Spinal cord (tissue), 10 donors: ENCODE measurements at places on chromosomes 12 and 14. TPM values are rescaled to one million over a fixed set of nuclear protein-coding genes. Genes with fewer than 3 reads are reported as not detected.

Gene ENDOU
- 0.33 TPM for polyA plus RNA-seq

Gene NELL2
- 103 TPM for polyA plus RNA-seq

Gene PAPLN
- polyA plus RNA-seq: 32.2 TPM

Gene CLEC2B
- polyA plus RNA-seq: 0.90 TPM

Gene CMA1
- polyA plus RNA-seq: not detected

Gene FBXL14
- 17.1 TPM for polyA plus RNA-seq

Gene TROAP
- polyA plus RNA-seq: 15.7 TPM

Gene COPZ1
- 164 TPM for polyA plus RNA-seq

Gene GPD1
- polyA plus RNA-seq: 52.6 TPM

Gene A2M
- polyA plus RNA-seq: 177 TPM

Gene TAS2R46
- polyA plus RNA-seq: not detected

Gene CPNE6
- 14.1 TPM for polyA plus RNA-seq

Gene WIF1
- polyA plus RNA-seq: 4.8 TPM

Gene CLMN
- 8.8 TPM for polyA plus RNA-seq

Gene C12orf76
- polyA plus RNA-seq: 88.8 TPM

Gene PZP
- 0.47 TPM for polyA plus RNA-seq

Gene GPR65
- polyA plus RNA-seq: 0.29 TPM

Gene EIF2B1
- 58.6 TPM for polyA plus RNA-seq

Gene KRT79
- 1.4 TPM for polyA plus RNA-seq

Gene OR11H6
- polyA plus RNA-seq: not detected

Gene PSMB11
- not detected for polyA plus RNA-seq

Gene KCNK13
- 2.7 TPM for polyA plus RNA-seq

Gene MMAB
- polyA plus RNA-seq: 59.8 TPM

Gene DUSP6
- 39.4 TPM for polyA plus RNA-seq

Gene RTL1
- 1.1 TPM for polyA plus RNA-seq

Gene LPAR5
- 6.0 TPM for polyA plus RNA-seq

Gene DPPA3
- not detected for polyA plus RNA-seq

Gene IFI27
- polyA plus RNA-seq: 48.3 TPM

Gene KRT72
- polyA plus RNA-seq: 0.51 TPM

Gene LIN52
- polyA plus RNA-seq: 20.2 TPM

Gene HOXC5
- polyA plus RNA-seq: 11.8 TPM

Gene NKX2-1
- not detected for polyA plus RNA-seq

Gene PTPRO
- polyA plus RNA-seq: 71.8 TPM

Gene VWF
- polyA plus RNA-seq: 34.5 TPM

Gene RNU4-1
- polyA plus RNA-seq: not detected

Gene TCL1B
- not detected for polyA plus RNA-seq

Gene TAS2R9
- not detected for polyA plus RNA-seq

Gene SCFD1
- polyA plus RNA-seq: 78.3 TPM

Gene FOXM1
- 28.8 TPM for polyA plus RNA-seq

Gene NRXN3
- polyA plus RNA-seq: 69.7 TPM
